Naive thymus-derived CD4-positive, alpha-beta T cell (primary cell): ENCODE measurements at places on chromosomes 6 and 20.

DNA sequence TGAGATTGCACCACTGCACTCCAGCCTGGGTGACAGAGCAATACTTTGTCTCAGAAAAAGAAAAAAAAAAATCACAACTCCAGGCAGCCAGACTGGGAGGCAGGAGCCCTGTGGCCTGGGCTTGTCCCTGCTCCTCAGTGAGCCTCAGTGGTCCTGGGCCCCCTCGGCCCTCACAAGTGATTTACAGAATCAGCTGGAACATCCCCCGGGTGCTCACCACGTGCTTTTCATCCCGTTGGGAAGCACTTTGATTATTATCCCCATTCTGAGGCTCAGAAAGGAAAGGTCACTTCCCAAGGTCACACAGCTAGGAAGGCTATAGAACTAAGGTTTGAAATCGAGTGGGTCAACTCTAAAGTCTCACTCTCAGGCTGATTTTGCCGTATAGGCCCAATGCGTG lies 43.1 kb upstream of the TLDC2 start:
- no peaks in the 10 kb centered on the region for H3K27me3 ChIP-seq
- no peak overlapping the region for H3K4me3 ChIP-seq
- DNase-seq = no peak
- H3K27ac ChIP-seq = no peak overlapping the region

- H3K36me3 ChIP-seq = no peaks in the 10 kb centered on the region
- peaks cover 31% of the 10 kb centered on the region for H3K27me3 ChIP-seq
- peak overlapping the region; percentile 89 for H3K4me3 ChIP-seq
- peaks cover 23% of the 10 kb centered on the region for H3K4me1 ChIP-seq
- DNase-seq = peak; percentile 48
These were observed 94.4 kb upstream of the PRDM1 start for GRCh38 chr6:105991561-105992314.

DNA sequence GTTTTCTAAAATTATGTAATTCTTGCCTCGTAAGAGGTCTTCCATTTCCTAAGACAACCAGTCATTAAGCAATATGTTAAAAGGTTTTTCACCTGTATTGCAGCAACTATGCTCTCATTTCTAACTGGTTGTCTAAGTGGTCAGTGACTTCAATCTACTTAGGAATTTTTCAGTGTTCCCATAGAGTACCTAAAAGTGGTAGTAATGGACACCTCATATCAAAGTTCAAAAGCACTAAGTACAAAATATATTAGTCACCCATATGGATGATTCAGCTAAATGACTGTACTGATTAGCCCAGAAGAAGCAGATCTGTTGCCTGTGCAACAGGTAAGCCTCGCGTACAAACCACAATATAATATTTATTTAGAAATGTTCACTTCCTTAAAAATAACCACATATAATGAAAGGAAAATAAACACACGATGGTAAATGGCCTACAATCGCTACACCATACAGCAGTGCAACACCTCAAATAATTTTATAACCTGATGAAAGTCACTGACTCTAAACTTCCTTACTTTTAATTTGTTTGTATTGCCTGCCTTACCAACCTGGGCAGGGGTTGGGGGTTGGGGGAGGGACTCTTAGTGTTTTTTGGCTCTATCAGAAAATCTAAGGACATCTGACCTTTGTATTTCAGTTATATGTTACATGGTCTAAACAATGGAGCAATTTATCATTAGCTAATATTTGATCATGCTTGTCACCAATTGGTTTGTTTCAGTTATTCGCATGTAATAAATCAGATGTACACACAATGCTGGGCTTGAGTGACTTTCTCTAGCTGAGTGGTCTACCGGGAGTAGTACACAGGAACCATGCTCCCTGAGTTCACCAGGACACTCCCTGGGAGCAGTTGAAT lies 105.9 kb downstream of the HIVEP2 start:
- no peak overlapping the region for H3K27ac ChIP-seq
- H3K4me1 ChIP-seq = peaks cover 47% of the 10 kb centered on the region
- H3K4me3 ChIP-seq = peak overlapping the region; percentile 7

- no peaks in the 10 kb centered on the region for H3K4me1 ChIP-seq
- DNase-seq = no peak
- H3K4me3 ChIP-seq = no peak overlapping the region
These were observed 19.1 kb upstream of the IRF4 start for GRCh38 chr6:372336-372911.
